NCI-H1436 treated with DMSO at 0.1 percent for 48 hours (cell line): ENCODE measurements at places on chromosomes 6 and 20.

GRCh38 chr20:4491643-4492042, 230.1 kb upstream of the PRND start:
- no peak for DNase-seq

GRCh38 chr20:48604426-48604825, 223.4 kb downstream of the PREX1 start:
- no peak for DNase-seq

GRCh38 chr6:31203345-31203979, 33.0 kb upstream of the POU5F1 start:
- peak; percentile 77 for DNase-seq

DNA sequence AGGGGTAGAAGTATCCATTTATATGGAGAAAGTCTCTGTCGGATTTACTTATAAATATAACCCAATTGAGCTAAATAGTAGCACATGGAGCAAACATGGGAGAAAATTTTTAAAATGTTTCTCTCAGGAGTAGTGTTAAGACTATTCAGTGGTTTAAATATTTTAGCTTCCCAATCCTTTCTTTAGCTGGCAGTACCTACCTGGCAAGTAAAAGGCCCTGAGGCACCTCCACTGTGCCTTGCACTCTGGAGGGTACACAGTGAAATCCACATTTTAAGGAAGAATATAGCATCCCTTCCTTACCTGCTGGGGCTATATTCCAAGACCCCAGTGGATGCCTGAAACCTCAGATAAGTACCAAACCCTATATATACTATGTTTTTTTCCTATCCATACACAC, 124.2 kb downstream of the KLHL32 start:
- DNase-seq: no peak

DNA sequence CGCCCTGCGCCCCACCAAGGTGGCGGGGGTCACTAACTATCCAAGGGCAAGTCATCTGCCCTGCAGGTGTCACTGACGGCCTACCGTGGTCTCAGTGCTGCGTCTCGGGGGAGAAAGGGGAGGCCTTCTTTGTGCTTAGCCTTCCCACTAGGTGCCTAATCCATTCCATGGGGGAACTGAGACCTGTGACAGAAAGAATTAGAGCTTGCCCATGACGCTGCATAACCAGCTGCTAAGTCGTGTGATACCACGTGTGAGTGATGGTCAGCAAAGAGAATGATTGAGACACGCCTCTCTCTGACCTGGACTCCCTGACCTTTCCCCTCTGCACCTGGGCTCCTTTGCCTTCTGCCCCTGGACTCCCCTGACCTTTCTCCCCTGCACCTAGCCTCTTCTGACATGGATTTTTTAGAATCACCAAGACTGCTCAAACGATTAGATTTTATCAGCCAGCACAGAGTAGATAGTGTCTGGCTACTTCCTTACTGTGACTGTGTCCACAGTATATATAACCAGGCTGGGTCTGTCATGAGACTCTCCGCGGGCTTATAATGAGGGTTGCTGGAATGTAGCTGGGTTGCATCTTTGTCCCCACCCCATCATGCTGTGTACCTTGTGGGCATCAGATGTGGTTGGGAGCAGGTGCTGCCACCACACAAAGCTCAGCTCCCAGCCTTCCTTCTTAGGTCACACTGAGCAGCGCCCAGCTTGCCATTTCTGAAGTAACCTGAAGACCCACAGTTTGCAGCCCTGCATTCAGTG, 140.6 kb downstream of the TMEM242 start:
- no peak for DNase-seq

DNA sequence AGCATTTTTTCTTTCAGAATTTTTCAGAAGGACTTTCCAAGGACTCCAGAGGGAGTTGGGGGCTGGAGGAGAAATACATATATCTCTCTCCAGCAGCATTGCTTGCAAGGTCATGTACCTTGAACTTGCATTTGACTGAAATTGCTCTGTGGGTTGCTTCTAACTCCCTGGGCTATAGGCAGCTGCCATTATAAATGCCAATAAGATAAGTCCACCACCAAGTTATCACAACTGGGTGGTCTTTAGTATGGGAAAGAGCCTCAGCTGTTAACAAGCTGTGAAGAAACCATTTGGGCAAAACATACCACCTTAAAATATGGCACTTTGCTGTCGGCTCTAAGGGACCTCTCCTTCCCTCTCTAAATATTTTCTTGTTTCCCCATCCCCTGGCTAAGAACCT, 20.9 kb upstream of the CITED2 start:
- no peak for DNase-seq

- DNase-seq: no peak
Measured at GRCh38 chr6:167538746-167539145, 213.9 kb downstream of the TTLL2 start.

DNA sequence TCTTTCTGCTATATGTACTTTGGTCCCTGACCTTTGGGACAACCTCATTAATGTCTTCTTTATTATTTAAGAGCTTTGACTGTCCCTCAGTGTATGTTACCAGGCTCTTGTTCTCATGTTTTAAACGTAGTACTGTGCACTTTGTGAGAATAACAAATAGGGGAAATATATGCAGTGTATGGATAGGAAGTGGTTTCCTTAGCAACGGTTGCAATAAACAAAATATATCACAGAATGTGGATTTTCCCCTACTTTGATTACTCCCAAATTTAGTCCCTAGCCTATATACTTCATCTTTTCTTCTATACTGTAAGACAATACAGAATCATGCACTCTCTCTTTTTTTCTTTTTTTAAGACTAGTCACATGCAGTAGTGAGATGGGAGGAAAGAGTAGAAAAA, 123.8 kb upstream of the AKIRIN2 start:
- DNase-seq: no peak

GRCh38 chr6:43733471-43734293, 36.3 kb upstream of the VEGFA start:
- no peak for DNase-seq

DNA sequence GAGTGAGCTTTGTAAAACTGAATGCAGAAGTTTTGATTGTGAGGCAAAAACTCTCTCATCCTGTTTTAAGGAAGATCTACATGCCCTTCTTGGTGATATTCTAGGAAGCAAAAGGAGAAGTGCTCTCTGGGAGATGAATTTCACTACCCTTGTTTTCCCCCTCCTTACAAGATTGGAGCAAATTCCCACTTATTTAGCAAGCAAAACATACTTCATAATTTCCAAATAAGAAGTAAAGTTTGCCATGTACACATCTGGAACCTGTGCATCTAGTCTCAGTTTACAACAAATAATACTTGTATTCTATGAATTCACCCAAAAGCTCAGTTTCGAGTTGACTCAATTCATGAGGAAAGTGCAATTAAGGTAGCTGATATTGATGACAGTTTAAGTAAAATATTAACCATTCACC, 27.6 kb upstream of the IFNGR1 start:
- DNase-seq: no peak

- no peak for DNase-seq
Measured at GRCh38 chr6:84583784-84584183, 180.6 kb downstream of the TBX18 start.

- DNase-seq: no peak
Measured at GRCh38 chr6:53647462-53648094, 18.0 kb downstream of the KLHL31 start.

GRCh38 chr6:119233312-119233984, 116.1 kb downstream of the MAN1A1 start:
- DNase-seq: no peak

DNA sequence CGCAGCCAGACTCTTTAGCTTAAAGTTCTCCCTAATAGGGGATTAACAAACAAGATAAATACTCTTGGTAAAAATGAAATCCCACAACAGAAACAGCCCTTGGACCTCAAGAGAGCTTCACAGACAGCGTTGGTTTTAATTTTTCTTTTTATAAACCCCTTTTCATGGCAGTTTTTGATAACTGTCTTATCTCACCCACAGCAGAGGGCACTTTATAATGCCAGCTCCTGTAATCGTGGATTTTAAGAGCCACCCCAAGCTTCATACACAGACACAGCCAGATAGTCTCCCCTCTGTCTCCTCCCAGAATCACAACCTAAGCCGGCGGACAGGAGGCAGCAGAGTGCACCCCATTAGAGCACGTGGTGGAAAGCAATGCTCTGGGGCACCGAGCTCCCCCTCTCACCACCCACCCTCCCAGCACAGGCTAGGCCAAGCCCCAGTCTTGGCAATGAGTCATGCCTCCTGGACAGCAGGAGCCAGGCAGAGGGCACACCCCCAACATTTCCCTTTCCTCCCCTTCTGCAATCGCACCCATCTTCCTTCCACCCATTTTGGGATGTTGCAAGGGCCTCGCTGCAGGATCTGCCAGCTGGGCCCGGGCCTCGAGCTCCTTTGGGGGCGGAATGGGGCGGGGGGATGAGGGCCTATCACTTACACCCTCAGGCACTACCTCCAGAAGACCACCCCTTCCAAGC, 2.4 kb downstream of the JAG1 start:
- no peak for DNase-seq

DNA sequence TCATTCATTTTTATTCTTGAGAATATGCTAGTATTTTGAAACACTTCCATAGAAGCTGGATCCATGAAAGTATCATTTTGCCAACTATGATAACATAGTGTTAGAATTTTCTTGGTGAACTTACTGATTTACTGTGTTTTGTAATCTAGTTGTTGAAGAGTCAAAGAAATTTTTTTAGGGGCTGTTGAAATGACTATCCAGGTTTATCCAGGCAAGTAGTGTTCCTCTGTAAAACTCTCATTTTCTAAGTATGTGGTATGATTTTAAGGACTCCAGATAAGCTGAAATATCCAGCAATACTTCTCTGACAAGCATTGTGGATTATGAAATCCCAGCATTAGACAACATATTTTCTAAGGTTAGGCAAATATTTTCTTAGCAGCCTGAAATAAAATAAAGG, 95.9 kb downstream of the GRIK2 start:
- DNase-seq: no peak

DNA sequence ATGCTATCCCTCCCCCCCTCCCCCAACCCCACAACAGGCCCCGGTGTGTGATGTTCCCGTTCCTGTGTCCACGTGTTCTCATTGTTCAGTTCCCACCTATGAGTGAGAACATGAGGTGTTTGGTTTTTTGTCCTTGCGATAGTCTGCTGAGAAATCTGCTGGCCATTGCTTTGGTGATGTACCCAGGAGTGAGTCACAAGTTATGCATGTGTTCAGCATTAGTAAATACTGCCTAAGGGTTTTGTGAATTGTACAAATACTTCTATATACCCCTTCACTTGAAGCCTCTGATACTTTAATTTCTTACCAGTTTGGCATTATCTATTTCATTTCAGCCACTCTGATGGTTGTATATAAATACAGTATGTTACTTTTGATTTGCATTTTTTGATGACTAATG, 711.3 kb upstream of the GJE1 start:
- no peak for DNase-seq

DNA sequence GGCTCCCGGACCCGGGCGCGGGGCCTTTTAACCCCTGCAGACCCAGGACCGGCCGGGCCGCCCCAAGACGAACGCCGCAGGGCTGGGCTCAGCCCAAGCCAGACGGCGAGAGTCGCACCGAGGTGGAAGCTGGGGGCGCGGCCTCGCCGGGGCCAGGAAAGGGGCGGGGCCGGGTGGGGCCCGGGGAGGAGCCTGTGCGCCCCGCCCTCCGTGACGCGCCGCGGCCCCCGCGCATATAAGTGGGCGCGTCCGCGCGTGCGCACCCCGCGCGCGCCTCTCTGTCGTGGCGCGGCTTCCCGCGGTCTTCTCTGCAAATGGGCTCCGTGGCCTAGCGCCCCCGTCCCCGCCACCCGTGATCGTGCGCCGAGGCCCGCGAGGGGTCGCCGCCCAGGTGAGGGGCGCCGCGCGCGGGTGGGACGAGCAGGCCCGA, at the start of gene PPDPF:
Gene PPDPF, plus strand, starts transcription at position 262 of the 430 bp plus-strand sequence. CDS start 544 bp downstream, outside the sequence.
- no peak for DNase-seq

GRCh38 chr20:46635514-46636136, 15.6 kb downstream of the SLC13A3 start:
- DNase-seq: no peak

DNA sequence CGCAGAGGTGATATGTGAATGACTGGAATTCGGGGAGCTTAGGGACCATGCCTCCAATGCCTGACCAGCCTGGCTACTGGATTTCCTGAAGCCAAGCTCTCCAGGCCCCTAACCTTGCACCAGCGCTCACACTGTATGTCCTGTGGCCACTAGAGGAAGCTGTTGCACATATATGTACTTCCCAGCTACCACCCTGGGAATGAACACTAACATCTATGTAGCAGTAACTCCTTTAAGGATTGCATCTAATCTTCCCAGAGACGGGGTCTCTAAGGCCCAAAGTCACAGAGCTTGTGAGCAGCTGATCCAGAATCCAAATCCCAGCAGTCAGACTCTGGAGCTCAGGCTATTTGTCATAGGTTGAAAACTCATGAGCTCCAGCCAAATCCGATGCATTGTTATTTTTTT, 20.4 kb upstream of the BPIFB1 start:
- DNase-seq: no peak

GRCh38 chr20:9323622-9324021, 190.8 kb upstream of the LAMP5 start:
- DNase-seq: no peak

DNA sequence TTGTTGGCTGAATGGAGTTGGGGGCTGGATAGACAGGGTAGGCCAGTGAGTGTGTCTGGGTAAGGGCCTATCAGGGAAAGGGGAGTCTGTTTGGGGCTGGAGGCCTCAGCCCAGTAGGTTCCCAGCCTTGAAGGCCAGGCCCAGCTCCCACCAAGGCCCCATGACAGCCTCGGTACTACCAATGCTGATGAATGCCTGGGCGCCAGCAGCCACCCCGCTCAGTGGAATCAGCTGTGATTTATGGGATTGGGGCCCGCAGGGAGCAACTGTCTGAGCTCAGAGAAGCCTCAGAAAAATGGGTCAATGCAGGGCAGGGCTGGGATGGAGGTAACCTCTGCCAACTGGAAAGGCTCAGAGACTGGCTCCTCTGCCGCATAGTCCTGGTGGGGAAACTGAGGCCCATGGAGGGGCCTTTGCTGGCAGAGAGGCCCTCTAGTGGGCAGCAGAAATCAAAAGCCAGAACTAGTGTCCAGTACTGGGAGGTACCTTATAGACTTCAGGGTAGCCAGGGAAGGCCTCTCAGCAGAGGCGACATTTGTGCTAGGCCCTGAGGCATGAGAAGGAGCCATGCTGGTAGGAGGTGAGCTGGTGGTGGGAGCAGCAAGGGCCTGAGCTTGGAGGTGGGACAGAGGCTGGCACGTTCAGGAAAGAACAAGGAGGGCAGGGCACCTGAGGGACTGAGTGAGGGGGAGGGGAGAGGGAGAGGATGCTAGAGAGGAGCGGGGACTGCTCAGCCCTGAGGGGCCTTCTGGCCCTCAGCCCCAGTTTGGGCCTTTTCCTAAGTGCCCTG, 36.4 kb downstream of the DLGAP4 start:
- no peak for DNase-seq

DNA sequence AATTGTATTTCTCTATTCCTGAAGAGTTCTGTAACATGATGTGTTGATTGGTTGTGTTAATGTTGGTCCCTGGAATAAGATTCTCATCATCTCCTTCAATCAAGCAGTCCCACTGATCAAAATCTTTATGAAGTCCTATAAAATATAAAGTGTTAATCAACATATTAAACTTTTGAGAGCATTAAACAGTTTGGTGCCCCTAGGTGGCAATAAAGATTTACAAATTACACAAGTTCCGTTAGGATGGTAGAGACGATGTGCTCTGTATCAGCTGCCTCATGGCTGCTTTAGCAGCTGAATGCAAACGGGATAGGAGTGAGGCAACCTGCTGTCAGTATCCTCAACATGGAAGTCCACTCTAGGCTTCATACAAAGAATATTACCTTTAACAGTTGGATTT, 16.9 kb downstream of the TDRD6 start:
- DNase-seq: no peak
